Glomerular endothelial cell (primary cell): ENCODE measurements at places on chromosomes 2 and 18.

GRCh38 chr2:240567872-240568677, at the start of gene RNPEPL1:
Gene RNPEPL1 (plus strand): TSS chr2:240568484. CDS start chr2:240568587, 103 bp downstream.
- DNase-seq: no peak

DNA sequence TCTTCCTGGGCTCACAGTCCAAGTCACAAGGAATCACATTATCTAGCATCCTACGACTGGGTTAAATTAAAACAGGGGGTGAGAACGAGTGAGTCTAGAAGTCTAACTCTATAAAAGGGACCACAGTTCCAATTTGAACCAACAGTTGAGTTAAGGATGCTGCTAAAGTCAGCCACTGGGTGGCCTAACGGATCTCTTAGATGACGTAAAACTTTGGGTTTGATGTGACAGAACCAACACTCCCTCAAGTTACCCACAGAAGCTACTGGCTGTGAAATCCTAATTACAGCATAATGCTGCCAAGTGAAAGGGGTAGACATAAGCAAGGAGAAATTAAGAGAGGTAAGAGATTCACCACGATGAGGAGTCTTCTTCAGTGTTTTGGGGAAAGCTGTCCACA, 32.7 kb upstream of the RUFY4 start:
- no peak for DNase-seq

DNA sequence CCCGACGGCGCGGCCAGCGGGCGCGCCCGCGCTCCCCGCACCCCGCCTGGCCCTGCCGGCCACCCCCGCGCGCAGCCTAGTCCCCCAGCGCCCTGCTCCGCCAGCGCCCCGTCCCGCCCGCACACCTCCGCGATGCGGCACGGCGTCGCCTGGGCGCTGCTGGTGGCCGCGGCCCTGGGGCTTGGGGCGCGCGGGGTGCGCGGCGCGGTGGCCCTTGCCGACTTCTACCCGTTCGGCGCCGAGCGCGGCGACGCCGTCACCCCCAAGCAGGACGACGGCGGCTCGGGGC, 232 bp downstream of the SNED1 start:
- DNase-seq: no peak

GRCh38 chr2:176098366-176099158, 1.0 kb upstream of the HOXD12 start:
- no peak for DNase-seq

- no peak for DNase-seq
Observed at GRCh38 chr2:16537347-16537746, 128.3 kb downstream of the CYRIA start.

- DNase-seq: no peak
Observed at GRCh38 chr2:85273738-85274731, 53.8 kb downstream of the TGOLN2 start.

DNA sequence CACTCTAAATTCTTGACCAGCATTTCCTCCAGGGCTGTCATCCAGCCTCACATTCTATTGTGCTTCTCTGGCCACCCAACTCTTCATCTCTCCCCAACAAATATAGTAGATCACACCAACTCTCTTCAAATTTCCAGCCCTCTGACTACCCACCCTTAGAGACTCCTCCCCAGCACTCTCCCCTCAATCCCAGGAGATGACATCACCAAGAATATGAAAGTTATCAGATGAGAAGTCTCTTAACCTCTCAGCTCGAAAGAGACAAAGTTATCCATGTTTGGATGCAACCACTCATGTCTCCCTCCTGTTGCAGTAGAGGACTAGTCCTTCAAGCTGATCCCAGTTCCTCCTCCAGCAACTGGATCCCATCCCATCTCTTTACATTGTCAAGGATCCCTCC, 47.1 kb downstream of the LBH start:
- no peak for DNase-seq

DNA sequence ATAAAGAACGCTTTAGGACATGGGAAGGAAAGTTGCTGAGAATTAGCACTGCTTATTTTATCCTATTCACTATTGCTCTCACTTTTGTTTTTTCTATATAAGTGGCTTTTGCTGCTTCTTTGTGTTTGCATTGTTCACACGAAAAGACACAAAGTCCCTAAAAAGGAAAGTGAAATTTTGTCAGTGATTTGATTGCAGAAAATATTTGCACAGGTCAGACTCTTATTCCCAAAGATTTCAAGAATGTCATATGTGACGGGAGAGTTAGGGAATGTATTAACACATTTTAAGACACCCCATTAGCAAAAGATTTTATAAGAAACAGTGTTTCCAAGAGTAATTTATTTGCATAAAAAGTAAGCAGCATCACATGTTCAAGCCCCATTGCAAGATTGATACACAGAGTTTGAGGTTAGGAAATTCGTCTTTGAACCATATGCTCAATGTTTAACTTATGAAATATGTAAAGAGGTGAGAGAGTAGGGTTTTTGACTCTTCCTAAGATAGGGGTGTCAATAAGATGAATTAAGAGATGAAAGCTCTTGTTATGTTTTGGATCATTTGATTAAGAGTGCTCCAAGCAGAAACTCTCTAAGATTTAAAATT, 57.0 kb downstream of the CCDC102B start:
- DNase-seq: no peak
